Cortex of kidney (tissue), 1 donor: ENCODE measurements at places on chromosomes 1 and 21.

DNA sequence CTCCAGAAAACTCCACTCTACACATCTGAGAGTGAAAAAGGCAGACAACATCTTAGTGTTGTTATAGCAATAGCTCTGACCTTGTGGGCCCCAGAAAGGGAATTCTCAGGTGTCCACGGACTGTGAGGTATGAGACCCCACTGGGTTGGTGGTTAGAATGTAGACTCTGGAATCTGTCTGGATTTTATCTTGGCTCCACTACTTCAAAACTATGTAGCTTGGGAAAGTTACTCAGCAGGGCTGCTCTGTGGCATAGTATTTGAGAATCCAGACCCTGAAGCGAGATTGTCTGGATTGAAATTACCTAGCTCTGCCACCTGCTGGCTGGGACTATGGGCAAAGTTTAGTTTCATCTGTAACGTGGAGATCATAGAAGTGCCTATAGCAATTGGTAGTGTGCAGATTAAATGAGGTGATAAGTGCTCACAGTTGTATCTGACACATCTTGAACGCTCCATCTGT is 25.8 kb downstream of the PRDM2 start:
- DNase-seq, result no peak

DNA sequence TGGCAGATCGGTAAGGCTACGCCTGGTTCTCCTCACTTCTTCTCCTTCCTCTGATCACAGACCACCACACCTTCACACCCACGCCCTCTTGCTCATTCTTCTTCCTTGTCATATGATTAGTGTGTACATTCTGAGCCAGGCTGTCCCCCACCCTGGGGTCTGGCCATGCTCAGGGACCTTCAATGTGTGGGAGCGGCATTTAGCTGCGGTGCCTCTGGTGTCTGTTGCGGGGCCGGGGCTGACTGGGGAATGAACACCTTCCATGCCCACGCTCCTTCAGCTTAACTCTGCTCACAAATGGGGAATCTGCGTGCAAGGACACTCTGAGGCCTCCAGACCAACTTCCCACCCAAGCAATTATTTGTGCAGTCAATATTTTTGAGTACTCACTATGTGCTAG is 29.4 kb downstream of the QSOX1 start:
- no peak for DNase-seq

- DNase-seq, result no peak
These were observed 90.7 kb downstream of the MRPL37 start for GRCh38 chr1:54290506-54291184.

DNA sequence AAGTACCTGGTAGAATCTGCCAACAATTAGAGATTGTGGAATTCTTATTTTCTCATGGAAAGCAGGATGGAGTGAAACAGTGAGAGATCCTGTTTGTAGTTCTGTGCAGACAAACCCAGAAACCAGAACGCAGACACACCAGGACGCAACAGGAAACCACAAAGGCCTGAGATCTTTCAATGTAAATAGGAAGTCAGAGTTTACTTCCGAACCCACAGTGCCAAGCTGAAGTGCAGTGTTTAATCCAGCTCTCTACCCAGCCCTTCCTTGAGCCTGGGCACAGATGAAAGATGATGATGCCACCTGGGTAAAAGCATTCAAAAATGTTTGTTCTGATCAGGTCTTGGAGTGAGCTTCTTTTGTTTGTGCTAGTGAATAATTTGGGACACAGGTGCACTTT is 244.2 kb upstream of the HOOK1 start:
- no peak for DNase-seq

GRCh38 chr1:161481624-161482392 is 23.4 kb upstream of the FCGR2A start:
- DNase-seq, result no peak

GRCh38 chr1:156551869-156552268 is 20.5 kb downstream of the IQGAP3 start:
- no peak for DNase-seq

DNA sequence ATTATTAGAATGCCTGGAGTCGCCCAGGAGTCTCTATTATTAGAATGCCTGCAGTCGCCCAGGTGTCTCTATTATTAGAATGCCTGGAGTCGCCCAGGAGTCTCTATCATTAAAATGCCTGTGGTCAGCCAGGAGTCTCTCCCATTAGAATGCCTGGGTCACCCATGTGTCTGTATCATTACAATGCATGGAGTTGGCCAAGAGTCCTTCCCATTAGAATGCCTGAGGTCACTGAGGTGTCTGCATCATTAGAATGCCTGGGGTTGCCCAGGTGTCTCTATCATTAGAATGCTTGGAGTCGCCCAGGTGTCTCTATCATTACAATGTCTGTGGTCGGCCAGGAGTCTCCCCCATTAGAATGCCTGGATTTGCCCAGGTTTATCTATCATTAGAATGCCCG is 66.9 kb downstream of the RNF187 start:
- no peak for DNase-seq

DNA sequence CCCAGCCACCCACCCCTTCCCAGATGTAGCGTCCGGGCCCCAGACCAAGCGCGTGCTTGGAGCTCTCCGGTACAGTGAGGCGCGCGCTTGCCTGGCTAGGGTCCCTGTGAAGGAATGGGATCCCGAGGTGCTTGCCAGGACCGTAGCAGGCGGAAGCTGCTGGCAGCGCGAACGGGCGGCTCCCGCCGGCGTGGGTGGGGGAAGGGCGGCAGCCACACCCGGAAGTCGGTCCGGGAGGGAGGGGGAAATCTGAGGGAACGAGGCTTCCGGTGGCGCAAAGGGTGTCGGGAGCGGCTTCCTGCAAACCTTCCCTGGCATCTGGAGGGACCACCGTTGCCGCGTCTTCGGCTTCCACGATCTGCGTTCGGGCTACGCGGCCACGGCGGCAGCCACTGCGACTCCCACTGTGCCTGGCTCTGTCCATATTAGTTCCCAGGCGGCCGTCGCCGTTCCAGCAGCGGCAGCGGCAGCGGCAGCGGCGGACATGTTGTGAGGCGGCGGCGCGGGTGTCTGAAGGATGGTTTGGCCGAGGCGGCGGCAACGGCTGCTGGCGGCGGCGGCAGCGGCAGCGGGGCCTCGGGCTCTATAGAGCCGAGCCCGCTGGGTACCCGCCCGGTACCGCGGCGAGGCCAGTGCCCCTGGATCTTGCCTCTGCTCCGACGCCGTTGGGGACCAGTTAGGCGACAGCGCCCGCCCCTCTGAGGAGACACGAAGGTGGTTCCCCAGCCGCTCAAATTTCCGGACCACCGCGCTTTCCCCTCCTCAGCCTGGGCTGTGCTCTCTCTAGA is at the start of gene DR1:
Gene DR1 (plus strand): TSS at position 275 of the 788 bp plus-strand sequence. CDS start 739 bp downstream, outside the sequence.
- DNase-seq, result peak; percentile 75

- no peak for DNase-seq
These were observed 79.3 kb upstream of the ATF3 start for GRCh38 chr1:212529211-212529741.

GRCh38 chr1:40411294-40411693 is 37.8 kb downstream of the SMAP2 start:
- DNase-seq, result no peak

DNA sequence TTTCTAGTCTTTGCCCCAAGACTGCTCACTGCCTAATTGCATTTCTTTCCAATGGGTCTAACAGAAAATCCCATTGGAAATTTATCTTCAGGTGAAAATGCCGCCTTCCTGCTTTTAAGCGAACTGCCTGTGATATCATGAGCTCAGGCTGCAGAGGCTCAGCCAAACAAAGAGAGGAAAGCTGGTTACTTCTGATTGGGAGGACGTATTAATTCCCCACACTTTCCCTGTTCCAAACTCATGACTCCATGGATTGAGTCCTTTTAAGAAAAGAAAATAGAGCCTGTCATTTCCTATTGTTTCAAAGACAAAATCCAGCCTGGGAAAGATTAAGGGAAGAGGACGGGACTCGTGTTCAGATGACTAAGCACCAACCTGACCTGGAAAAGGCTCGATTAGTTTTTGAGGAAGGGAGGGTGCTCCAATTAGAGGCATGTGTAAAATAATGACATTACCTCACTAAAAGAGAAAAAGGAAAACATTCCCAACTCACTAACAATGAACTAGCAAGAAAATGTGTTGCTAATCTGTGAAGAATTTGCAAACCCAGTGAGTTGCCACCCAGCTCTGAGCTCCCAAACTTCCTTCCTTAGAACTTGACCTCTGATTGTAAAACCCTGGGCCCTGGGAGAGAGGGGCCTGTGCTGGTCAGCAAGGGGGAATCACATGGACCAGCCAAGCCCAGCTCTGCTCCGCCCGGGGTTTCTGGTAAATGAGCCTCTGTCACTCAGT is 61.2 kb downstream of the TCP10L start:
- DNase-seq, result no peak

DNA sequence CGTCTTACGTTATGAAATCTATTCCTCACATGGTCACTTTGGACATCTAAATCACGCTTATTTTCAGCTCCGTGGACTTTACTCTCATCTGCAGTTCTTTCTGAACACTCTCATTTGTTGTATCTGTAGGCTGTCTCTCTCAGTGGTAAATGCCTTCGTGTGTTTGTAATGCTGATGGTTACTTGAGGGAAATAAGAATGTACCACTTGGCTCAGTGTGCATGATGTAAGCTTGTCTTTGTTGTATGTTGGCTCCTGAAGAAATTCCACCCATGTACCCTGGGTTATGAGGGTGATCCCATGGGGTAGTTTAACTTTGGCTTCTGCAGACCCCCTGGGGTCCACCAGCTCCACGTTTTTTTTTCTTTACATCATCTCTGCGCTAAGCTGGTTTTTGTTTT is 378.4 kb downstream of the SETD4 start:
- no peak for DNase-seq
